ENCODE measurements at places on chromosomes 6 and 20.

DNA sequence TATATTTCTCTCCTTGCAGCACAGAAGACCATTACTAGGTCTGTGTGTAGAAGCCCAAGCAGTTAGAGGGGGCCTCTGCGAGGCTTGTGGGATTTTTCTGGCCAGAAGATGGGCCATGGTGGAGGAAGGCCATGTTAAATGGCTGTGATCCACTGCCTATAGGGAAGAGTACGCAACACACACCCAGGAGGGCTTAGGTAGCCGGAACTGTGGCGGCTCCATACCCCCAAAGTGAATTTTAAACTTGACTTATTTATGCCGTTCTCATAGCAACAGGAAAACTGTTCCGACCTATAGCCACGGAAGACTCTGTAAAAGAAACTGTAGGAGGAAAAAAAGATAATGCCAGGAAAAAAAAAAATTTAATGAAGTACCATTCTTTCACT, 69.5 kb downstream of the SLX4IP start:
- no peak for DNase-seq

DNA sequence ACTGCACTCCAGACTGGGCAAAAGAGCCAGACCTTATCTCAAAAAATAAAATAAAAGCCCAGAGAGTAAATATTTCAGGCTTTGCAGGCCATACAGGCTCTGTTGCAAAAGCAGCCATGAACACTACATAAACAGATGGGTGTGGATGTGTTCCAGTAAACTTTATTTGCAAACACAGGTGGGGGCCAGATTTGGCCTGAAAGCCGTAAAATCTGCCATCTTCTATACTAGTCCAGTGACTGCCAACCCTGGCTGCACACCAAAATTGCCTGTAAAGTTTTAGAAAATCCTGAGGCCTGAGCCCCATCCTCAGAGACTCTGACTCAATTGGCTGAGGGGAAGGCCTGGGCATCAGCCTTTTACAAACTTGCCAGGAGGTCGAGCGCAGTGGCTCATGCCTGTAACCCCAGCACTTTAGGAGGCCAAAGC, 103.6 kb downstream of the ZMYND8 start:
- no peak for DNase-seq

GRCh38 chr6:49646130-49646824, 9.6 kb upstream of the RHAG start:
- DNase-seq, result no peak

- DNase-seq, result no peak
Measured at GRCh38 chr6:91476000-91476399, 889.1 kb upstream of the MAP3K7 start.

GRCh38 chr6:164066335-164066734, 651.8 kb downstream of the QKI start:
- DNase-seq, result no peak

GRCh38 chr20:15446373-15446772, 1109.0 kb upstream of the FLRT3 start:
- no peak for DNase-seq

- peak; percentile 45 for DNase-seq
Measured at GRCh38 chr20:3980260-3981131, 34.9 kb downstream of the RNF24 start.

- DNase-seq, result no peak
Measured at GRCh38 chr20:62671765-62672164, 29.5 kb downstream of the SLCO4A1 start.

DNA sequence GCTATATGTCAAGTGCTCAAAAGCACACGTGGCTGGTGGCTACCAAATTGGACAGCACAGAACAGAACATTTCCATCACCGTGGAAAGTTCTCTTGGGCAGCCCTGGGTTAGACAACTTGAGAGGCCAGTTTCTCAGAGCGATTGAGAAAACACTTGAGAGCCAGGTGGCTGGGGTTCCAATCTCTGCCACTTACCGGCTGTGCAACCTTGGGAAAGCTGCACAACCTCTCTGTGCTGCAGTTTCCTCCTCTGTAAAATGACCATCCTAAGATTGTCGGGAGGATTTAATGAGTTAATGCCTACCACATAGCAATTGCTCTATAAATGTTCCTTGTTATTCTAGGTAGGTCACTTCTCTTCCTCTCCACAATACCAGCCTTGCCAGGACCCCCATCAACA, 25.1 kb upstream of the NFATC2 start:
- no peak for DNase-seq
